ENCODE measurements at places on chromosomes 5 and 9.

- no peak for DNase-seq
These were observed 344.2 kb downstream of the TMEM161B start for GRCh38 chr5:87924436-87924835.

DNA sequence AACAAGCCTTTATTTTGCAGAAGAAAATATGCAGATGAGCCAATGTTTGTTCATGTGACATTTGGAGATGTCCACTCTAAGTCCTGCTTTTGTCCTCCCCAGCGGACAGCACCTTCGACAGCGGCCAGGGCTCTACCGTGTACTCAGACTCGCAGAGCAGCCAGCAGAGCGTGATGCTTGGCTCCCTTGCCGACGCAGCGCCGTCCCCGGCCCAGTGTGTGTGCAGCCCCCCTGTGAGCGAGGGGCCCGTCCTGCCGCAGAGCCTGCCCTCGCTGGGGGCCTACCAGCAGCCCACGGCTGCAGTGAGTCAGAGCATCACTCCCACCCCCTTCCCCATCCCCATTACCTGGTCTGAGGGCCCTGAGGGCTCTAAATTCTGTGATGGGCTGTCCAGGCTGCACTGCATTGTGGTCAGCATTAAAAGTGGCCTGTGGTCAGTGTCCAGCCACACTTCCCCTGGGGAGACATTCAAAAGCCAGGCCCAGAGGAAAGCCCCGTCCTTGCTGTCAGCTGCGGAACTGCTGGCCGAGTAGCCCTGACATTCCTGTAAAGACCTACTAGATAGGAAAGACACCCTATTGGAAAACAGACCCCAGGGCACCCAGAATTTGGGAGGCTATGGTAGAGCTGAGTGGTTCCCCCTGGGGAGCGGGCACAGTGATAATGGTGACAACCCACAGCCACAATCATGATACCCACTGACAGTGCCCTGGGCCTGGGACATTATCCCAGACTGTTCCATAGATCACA is 69.0 kb downstream of the WNK2 start:
- DNase-seq, result no peak

DNA sequence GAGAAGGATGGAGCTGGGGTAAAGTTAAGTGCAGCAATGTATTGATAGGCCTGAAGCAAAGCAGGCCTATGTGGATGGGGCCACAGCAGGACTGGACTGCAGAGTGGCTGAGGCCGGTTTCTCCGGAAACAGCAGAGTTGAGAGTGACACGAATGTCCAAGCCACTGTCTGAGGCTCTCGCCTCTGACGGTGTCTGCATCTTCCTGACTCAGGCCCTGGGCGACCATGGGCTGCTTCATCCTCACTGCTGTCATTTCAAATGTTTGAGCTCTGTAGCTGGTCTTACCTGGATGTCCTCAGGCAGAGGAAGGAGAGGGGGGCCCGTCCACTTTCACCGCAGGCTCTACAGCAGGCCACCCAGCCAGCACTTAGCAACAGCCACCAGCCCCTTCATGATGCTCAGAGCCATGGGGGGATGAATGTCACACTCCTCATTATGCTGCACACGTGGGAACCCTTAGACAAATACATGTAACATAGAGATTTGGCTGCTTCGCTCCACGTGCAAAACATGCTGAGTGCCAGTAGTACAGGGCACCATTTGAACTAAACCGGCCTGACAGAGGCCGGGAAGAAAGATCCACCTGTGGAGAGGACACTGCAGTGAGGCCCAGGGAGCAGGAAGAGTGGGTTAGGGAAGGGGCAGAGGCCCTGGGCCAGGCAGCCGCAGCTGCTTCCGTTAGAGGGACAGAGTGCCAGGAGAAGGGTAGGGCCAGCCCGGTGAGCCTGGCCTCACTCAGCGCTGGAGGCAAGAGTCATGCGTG is 31.7 kb upstream of the NXNL2 start:
- no peak for DNase-seq

GRCh38 chr5:106019261-106019660 is 1651.5 kb downstream of the EFNA5 start:
- DNase-seq, result no peak

DNA sequence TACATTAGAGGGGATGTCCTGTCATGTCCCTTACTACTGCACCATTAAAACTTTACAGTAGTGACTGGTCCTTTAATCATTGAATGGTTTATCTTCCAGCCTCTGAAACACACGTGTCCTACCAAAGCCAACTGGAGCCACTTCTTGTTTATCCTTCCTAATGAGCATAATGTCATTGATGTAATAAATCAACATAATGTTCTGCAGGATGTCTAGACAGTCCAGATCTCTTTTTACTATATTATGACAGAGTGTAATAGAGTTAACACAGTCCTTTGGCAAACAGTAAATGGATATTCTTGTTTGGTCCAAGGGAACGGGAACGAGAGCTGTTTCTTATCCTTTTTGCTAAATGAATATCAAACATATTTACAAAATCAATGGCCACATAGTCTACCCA is 88.1 kb upstream of the PTPRD start:
- DNase-seq, result no peak

DNA sequence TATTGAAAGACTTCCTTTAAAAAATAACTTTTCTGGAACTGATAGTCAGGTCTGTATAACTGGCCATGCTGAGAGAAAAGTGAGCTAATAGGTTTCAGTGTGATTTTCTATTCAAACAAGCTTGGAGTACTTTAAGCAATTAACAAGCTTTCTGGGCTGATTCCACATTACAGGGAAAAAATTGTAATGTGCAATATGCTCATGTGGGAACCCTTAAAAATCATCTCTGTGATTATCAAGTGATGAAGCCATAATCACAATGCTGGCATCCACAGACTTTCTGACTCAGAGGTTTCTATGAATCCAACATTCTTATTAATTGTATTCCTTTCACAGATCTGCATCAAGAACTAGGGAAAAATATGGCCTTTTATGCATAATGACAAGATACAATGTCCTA is 212.2 kb upstream of the ACO1 start:
- DNase-seq, result no peak

GRCh38 chr9:77952635-77953328 is 78.8 kb downstream of the GNAQ start:
- DNase-seq, result no peak

GRCh38 chr9:121985792-121986494 is 107.2 kb downstream of the TTLL11 start:
- no peak for DNase-seq

GRCh38 chr5:15249152-15249551 is 250.8 kb upstream of the FBXL7 start:
- DNase-seq, result no peak

DNA sequence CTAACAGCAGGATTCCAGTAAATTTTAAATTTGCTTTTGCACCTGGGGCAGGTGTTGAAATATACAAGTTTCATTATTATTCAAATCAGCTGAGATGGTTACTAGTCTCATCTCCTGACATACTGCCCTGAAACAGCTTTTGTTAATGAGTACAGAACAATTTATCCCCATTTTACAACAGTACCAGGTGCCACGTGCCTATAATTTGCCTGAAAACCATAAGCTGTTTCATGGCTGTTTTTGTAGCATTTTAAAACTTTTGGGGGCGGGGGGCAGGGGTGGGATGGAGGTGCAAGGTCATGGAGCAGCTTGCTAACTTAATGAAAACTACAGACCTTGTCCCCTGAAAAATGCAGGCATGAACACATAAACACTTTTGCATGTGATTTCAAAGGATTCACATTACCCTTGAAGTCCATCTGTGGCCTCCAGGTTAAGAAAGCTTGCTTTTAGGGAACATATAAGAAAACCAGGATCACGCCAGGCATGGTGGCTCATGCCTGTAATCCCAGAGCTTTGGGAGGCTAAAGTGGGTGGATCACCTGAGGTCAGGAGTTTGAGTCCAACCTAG is 42.1 kb downstream of the TIMD4 start:
- no peak for DNase-seq

DNA sequence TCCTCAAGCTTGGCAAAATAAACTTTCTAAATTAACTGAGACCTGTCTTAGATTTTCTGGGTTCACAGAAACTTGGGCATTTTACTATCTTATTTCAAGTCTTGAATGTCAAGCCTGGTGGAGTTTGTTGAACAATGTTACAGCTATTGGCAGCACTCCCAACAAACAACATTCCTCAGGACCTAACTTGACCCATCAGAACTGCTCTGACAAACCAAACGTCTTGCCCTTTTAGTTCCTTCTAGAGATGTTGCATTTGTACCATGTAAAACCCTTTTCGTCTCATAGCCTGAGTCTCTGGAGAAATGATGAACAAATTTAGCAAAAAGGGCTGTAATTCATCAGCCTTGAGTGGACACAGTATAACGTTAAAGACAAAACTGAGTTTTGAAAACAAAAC is 51.1 kb downstream of the GNA14 start:
- no peak for DNase-seq

DNA sequence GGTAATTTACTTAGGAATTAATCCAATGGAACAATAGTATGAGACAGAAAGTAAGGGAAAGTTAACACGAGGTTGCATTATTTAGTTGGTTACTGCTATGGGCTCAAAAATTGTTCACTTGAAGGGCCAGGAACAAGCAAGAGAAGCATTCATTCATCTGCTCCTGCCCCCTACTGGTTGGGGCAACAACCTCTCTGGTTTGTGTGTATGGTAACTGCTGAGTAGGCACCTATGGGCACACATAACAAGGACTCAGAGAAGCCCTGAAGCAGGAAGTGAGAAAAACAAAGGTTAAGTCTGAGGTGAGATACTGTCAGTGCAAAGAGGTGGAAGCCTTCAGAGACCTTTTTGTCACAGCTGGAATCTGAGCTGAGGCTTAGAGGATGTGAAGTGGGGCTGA is 34.4 kb upstream of the RANBP6 start:
- no peak for DNase-seq

DNA sequence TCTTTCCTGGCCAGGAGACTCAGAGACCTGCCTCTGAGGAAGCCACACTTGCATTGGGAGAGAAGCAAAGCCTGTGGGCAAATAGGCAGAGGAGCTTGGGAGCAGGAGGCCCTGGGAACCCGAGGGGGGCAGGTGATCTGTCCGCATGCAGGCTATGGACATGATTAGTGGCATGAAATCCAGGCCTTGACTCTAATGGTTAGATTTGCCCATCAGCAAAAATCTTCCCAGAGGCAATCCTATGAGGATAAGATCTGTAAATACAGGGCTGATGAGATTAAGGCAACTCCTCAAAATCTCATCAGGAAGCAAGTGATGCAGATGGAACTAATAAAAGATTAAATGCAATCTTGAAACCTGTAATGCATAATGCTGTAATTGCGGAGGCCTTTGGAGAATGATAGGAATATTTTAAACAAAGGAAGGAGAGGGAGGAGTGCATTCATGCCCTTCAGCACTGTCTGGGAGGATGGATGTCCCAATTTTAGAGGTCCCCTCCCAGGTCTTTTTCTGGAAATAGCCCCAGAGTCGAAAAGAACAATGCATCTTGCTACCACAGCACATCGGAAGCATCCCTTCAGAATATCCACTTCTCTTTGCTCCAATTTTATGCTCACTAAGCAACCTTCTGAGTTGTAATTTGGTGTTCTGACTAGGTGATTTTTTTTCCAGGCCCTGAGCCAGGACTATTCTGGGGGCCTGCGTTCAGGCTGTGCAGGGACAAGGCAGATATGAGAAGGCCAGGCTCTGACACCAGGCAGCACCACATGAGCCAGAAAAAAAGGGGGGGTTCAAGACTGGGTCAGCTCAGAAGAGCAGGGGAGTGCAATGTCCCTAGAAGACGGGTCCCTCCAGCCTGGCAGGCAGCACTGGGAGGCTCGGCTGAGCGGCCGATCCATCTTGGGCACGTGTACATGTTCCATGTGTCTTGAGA is 66.5 kb downstream of the MED10 start:
- DNase-seq, result no peak

DNA sequence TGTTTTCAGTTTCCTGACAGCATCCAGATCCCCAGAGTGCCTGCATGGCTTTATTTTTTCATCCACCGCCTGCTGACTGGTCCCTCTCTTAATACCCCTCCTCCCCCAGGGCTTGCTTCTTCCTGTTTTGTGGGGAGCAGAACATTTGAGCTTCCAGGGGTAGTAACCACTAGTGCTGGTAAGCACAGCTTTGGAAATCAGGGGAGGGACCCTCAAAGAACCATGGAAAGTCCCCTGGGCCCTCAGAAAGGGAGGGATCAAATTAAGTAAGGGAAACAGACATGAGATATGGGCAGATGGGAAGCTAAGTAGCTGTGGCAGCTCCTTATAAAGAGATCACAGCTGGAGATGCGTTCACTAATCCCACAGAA is 26.8 kb downstream of the GRIA1 start:
- no peak for DNase-seq

DNA sequence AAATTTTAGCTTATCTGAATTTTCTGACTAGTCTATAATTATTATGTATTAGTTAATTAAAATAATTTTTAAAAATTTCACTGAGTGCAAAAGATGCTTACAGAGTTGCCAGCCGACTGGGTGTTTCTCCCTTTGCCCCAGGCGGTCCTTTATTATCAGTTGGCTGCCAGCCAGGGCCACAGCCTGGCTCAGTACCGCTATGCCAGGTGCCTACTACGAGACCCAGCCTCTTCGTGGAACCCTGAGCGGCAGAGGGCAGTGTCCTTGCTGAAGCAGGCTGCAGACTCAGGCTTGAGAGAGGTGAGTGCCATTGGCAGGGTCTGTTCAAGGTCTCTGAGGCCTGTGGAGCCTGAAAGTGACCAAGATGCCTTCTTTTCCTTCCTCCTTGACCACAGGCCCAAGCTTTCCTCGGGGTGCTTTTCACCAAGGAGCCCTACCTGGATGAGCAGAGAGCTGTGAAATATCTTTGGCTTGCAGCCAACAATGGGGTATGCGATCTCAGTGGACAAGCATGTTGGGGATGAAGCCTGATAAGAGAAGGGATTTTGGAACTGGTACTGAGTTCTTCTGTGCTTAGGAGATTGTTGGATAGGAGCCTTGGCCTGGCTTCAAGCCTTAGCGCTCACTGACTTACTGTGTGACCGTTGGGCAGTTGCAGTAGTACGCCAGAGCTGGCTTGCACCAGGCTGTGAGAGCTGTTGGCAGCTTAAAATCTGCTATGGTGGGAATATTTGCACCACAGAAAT is 10.6 kb downstream of the DELE1 start:
- DNase-seq, result no peak
